ENCODE measurements at places on chromosomes 3 and 15. TPM values are rescaled to one million over a fixed set of nuclear protein-coding genes. Genes with fewer than 3 reads are reported as not detected.

Gene SLMAP
- total RNA-seq = 519 TPM

Gene PDIA3
- total RNA-seq = 256 TPM

Gene C2CD4A
- not detected for total RNA-seq

Gene ULK3
- 49.2 TPM for total RNA-seq

Gene IMPG2
- total RNA-seq = 0.83 TPM

GRCh38 chr3:140614001-140614400 lies 63.9 kb upstream of the TRIM42 start:
- H3K4me1 ChIP-seq = no peaks in the 10 kb centered on the region
- H3K4me3 ChIP-seq = no peak overlapping the region
- no peak overlapping the region for H3K27ac ChIP-seq
- H3K27me3 ChIP-seq = no peaks in the 10 kb centered on the region

DNA sequence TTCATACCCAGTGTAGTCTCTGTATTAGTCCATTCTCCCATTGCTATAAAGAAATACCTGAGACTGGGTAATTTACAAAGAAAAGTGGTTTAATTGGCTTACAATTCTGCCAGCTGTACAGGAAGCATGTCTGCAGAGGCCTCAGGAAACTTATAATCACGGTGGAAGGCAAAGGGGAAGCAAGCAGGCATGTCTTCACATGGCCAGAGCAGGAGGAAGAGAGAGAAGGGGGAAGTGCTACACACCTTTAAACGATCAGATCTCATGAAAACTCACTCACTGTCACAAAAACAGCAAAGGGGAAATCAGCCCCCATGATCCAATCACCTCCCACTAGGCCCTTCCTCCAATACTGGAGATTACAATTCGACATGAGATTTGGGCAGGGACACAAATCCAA lies 6.3 kb upstream of the PARP14 start:
- H3K27ac ChIP-seq = no peak overlapping the region
- DNase-seq = no peak
- H3K4me1 ChIP-seq = peaks cover under 1% of the 10 kb centered on the region
- no peaks in the 10 kb centered on the region for H3K27me3 ChIP-seq

GRCh38 chr15:101647251-101647650 lies 4.9 kb downstream of the TM2D3 start:
- H3K36me3 ChIP-seq = peaks cover 74% of the 10 kb centered on the region
- H3K4me3 ChIP-seq = no peak overlapping the region
- H3K27me3 ChIP-seq = no peaks in the 10 kb centered on the region

DNA sequence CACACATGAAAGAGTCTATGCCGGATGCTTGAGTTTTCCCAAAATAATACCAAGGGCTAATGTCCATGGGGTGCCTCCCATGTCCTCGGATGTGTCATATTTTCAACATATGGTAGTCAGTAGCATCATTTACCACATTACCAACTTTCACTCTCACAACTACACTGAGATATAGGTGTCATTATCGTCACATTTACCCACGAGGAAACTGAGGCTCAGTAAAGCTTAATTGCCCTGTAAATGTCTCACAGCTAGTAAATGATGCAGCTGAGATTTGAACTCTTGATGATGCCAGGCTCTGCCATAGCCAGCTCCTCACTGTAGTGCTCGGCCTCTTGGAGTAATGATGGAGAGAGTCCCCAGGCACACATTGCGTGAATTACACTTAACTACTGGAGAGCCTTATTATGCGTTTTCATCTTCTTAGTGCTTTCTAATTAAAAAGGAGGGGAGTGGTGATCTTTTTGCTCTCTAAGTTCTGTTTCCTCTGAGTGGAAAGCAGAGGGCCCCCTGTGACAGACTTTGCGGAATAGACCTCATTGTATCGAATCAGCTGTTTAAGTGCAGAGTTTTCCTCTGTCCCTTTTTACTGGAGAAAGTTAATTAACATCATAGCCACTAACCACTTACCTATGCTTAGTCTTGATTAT lies 142.0 kb upstream of the SLCO3A1 start:
- H3K4me3 ChIP-seq = no peak overlapping the region
- peaks cover 12% of the 10 kb centered on the region for H3K27me3 ChIP-seq
- H3K27ac ChIP-seq = no peak overlapping the region

DNA sequence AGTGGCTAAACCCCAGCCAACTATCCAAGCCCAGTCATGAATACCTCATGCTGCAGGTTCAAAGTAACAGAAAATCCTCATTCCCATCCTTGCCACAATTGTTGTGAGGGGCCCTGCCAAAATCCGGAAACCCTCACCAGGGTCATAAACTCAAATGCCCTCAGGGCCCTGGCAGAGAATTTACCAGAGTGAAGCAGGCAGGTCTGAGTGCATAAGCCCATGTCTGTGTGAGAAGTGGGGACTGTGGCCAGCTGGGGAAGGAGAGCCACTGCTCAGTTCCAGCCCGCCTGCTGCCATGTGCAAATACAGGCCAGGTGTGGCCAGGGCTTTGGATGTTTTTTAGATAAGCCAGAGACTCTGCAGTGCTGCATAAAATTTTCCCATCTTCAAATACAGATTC lies 7.0 kb downstream of the CEP152 start:
- H3K4me1 ChIP-seq = peaks cover 5% of the 10 kb centered on the region
- no peak overlapping the region for H3K4me3 ChIP-seq
- no peaks in the 10 kb centered on the region for H3K36me3 ChIP-seq
- no peak overlapping the region for H3K27ac ChIP-seq

DNA sequence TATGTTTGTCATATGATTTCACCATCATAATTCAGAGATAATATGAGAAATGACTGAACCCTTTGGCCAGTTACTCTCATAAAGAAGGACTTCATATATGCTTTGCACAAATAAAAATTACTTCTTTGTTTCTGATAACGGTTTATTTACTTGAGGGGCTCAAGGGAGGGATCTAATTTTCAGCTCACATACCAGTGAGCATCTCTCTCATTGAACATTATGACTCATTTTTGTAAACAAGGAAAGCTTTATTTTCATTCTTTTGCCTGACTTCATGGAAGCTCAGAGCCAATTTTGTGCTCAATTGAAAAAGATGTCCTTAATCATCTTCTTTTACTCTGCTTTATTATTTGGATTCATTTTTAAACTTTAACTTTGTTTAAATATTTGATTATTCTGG lies 5.8 kb downstream of the NLGN1 start:
- no peak overlapping the region for H3K27ac ChIP-seq
- no peaks in the 10 kb centered on the region for H3K36me3 ChIP-seq
- no peak for DNase-seq
- no peak overlapping the region for H3K4me3 ChIP-seq

DNA sequence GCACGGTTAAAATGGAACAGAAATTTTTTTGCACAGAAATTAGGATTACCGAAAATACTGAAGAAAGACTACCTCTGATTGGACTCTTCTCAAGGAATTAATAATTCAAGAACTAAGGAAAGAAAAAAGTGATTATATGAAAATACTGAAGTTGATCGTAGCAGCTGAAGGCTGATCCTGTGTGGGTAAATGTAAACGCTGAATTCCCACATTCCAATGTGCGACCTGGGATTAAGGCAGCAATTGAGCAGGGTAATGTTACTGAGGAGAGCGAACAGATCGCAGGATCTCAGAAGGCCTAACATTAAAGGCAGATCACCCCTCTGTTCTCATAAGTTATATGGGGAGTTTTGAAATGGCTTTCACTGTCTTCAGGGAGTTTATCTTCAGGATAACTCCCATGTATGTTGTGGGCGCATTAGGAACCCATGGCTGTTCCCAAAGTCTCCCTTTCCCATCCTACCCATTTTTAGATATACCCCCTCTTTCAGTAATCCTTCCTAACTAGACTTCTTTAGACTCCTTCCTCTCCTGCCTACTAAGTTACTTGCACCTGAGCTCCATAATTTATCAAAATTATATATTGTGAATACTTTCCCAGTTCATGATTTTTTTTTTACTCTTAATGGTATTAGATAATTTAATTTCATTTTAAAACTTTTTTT lies 1.0 kb upstream of the UBL7 start:
- no peak for DNase-seq
- H3K4me3 ChIP-seq = peak overlapping the region; percentile 79
- H3K27ac ChIP-seq = peak overlapping the region; percentile 85
- H3K36me3 ChIP-seq = peaks cover 17% of the 10 kb centered on the region
- H3K27me3 ChIP-seq = no peaks in the 10 kb centered on the region
- H3K4me1 ChIP-seq = peaks cover 17% of the 10 kb centered on the region

GRCh38 chr3:49399461-49399860 lies 12.3 kb downstream of the RHOA start:
- H3K36me3 ChIP-seq = peaks cover 6% of the 10 kb centered on the region
- H3K27me3 ChIP-seq = no peaks in the 10 kb centered on the region
- H3K27ac ChIP-seq = peak overlapping the region; percentile 19
- peaks cover 74% of the 10 kb centered on the region for H3K4me1 ChIP-seq

DNA sequence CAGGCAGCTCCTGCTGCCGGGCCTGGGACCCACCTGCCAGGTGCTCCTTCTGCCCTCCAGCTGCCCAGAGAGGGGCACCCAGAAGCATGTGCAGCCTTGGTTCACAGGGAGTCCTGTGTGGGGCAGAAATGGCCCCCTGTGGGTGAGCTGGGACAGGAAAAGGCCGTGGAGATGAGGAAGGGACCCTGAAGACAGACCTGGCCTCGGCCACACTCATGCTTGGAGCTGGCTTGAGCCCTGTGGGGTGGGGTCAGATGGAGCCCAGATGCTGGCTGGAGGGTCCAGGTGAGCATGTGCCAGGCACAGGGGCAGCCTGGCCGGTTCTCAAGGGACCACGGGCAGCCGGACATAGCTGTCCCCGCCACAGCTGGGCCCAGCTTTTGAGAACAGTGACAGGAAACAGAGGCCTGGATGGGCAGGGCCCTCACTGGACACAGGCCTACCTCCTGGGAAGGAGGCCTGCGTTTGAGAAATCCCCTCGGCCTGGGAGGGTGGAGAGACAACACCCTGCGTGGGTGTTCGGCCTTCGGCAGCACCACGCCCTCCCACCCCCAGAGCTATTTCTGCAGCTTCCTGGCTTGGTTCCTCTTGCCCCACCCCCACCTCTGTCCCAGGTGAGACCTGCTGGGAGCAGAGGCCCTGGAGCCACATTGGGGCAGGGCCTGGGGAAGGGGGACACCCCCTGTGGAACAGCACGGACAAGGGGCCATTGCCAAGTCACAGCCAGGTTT lies 132.6 kb upstream of the MEF2A start:
- DNase-seq = no peak
- H3K36me3 ChIP-seq = no peaks in the 10 kb centered on the region
- H3K27me3 ChIP-seq = no peaks in the 10 kb centered on the region
- peaks cover 54% of the 10 kb centered on the region for H3K4me1 ChIP-seq

DNA sequence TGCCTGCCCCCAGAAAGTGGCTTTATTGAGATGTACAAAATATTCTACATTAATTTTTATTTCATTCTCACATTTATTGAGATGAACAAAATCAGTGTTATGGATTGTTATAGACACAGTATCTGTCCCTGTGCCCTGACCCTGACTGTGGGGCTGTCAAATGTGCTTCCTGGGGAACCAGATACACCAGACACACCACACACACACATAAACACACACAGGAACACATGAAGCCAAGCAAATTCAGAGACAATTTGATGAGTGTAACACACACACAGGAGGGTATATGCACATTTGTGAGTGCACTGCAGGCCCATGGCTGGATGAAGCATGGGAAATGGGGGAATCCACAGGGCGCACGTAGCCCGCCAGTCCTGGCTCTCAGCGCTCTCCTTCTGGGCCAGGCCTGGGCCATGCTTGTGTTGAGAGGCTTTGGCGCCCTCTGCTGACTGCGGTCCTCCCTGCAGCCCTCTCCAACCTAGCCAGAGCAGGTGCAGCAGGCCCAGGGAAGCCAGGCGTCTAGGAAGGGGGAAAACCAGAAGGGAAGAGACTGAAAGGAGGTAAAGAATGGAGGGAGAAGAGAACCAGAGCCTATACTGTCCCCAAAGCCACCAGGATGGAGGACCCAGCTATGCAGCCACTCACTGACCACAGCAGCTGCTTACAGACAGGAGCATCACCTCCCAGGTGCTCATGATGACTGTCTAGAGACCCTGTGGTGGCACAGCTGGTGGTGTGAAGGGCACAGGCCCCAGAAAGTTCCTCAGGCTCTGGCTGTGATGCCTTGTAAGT lies 18.0 kb upstream of the LOXL1 start:
- peaks cover 4% of the 10 kb centered on the region for H3K4me1 ChIP-seq
- H3K36me3 ChIP-seq = no peaks in the 10 kb centered on the region
- H3K27ac ChIP-seq = no peak overlapping the region
- H3K4me3 ChIP-seq = no peak overlapping the region
- H3K27me3 ChIP-seq = no peaks in the 10 kb centered on the region

GRCh38 chr15:49079340-49080039 lies 33.2 kb upstream of the SECISBP2L start:
- no peaks in the 10 kb centered on the region for H3K36me3 ChIP-seq
- H3K4me1 ChIP-seq = no peaks in the 10 kb centered on the region
- no peak overlapping the region for H3K27ac ChIP-seq
- no peaks in the 10 kb centered on the region for H3K27me3 ChIP-seq
- H3K4me3 ChIP-seq = no peak overlapping the region

DNA sequence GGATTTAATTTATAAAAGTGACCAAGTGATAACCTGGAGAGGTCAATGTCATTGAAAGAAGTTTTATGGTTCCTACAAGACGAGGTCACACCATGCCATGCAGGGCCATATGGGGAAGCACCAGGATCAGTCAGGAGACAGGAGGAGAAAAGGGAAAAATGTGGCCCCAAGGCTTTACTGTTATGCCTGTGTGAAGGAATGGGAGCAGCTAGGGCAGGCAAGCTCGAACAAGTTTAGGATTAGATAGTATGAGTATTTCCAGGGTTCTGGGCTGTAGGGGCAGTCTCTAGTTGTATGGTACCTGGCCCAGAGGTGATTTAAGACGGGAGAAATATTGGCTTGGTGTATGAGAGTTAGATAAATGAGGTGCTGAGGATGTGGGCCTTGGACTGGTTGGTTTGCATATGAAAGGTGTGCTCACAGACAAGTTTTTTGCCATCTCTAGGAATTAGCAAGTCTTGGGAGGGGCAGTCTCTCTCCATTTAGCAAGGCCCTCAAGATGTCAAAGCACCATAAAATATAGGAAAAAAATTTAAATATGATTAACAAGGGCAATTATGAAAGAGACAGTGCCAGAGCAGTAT lies 36.3 kb upstream of the DCLK3 start:
- H3K4me1 ChIP-seq = no peaks in the 10 kb centered on the region
- peak; percentile 81 for DNase-seq
- H3K36me3 ChIP-seq = no peaks in the 10 kb centered on the region
- no peak overlapping the region for H3K4me3 ChIP-seq
- H3K27me3 ChIP-seq = no peaks in the 10 kb centered on the region

Measured in esophagus muscularis mucosa (tissue), 4 donors.